CD4-positive, alpha-beta T cell treated with Interleukin-17A for 4 hours (primary cell): ENCODE measurements at places on chromosomes 1 and 21.

GRCh38 chr1:21313203-21313885 is 23.1 kb upstream of the ECE1 start:
- no peak for DNase-seq

- peak; percentile 87 for DNase-seq
These were observed 33.8 kb upstream of the MPZL1 start for GRCh38 chr1:167687919-167688519.

- DNase-seq: no peak
These were observed 213.5 kb downstream of the LYPLAL1 start for GRCh38 chr1:219387211-219387610.

GRCh38 chr1:102107441-102107840 is 110.7 kb upstream of the OLFM3 start:
- DNase-seq: no peak

DNA sequence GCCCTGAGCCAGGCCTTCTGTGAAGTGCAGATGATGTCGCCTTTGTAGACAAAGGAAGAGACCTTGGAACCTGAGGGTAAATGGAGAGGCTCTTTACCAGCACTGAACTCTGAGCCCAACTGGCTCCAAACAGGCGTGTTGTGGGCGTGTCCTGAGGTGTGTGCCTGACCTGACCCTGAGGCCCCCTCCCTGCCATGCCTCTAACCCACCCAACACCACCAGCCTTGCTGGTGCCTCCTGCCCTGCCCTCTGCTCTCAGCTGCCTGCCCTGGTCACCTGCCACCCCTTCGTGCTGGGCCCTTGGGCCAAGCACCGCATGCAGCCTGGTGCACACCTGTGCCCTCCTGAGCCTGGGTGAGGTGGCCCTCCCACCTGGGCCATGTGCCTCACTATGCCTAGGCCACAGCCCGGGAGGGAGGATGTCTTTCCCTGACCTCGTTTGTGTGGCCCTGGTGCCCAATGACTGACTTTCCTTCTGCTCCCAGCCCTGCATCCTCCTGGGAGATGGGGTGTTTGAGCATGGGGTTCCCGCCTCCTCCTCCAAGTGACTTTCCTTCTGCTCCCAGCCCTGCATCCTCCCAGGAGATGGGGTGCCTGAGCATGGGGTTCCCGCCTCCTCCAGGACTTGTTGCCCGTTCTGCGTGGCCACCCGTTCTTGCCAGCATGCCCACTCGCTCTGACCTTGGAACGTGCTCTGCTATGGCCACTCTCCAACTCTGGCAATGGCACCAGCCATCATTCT is 157.0 kb downstream of the PCBP3 start:
- DNase-seq: no peak

DNA sequence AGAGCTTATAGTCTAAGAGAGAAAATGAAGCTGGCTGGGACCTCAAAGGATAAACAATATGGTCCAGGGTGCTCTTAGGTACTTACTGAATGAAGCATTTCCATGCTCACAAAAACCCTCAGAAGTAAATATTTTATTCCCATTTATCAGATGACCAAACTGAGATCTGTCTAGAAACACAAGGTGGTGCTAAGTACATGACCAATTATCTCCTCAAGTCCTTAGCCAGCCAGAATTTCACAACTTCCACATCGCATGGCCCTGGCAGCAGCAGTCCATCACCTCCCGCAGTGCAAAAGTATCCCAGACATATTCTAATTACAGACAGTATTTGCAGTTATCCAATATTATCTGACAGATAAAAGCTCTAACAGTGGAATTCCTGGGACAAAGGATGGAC is 321.7 kb upstream of the PROX1 start:
- DNase-seq: no peak

DNA sequence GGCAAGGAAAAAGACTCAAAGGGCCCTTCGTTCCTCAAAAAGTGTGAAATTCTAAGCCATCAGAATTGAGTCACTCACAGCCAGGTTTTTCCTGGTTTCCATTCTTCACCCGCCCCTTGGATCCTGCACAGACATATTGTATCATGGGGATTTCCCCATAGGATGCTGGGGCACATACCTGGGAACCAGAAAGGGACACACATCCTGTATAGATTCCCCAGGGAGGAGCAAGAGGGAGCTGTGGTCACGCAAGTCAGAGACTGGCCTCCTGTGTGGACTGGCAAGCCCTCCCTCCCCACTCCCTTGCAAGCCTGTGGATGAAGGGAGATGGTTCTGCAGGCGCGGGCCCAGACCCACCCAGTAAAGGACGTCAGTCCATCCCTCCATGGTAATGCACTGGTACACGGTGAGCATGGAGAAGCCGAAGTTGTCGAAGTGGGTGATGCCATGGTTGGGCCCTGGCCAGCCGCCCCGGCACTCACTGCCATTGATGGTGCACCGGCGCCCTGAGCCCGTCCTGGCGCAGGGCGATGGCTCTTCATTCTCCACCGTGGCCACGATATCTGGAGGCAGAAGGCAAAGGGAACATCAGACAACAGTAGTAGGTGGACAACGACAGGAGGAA is 23.2 kb downstream of the CACNA1S start:
- no peak for DNase-seq

GRCh38 chr1:205792481-205792881 is 17.2 kb upstream of the RAB29 start:
- DNase-seq: no peak

DNA sequence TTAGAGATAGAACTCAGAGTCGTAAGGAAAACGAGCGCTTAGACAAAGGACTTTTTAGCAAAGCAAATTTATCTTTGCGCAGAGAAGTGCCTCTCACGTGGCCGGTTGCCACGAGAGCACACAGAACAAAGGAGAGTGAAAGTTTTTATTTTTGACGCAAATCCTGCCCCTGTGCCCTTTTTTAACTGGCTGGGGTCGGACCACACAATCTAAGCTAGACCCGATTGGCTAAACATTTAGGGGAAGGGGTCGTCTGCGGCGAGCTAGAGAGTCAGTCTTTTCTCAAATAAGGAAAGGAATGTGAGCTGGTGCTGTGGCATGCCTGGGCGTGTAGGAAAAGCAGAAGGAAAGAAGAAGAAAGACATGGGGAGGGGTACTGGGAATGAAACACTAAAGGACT is 2.4 kb downstream of the KRTAP10-2 start:
- DNase-seq: no peak

DNA sequence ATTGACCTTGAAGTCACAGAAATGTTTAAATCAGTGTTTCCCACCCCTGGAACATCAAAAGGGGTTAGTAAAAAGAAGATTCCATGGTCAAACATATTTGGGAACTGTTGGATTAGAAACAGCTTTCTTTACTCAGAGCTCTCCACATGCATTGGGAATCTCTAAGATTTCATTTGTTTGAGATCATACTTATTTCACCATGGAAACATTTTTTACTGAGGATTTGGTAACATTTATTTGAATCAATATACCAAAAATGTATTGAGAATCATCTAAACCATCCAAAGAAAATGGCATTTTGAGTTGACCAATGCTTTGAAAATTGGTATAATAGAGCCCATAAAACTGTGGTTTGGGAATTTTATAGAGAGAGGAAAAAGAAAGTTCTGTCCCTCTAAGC is 25.3 kb downstream of the NGF start:
- DNase-seq: no peak

DNA sequence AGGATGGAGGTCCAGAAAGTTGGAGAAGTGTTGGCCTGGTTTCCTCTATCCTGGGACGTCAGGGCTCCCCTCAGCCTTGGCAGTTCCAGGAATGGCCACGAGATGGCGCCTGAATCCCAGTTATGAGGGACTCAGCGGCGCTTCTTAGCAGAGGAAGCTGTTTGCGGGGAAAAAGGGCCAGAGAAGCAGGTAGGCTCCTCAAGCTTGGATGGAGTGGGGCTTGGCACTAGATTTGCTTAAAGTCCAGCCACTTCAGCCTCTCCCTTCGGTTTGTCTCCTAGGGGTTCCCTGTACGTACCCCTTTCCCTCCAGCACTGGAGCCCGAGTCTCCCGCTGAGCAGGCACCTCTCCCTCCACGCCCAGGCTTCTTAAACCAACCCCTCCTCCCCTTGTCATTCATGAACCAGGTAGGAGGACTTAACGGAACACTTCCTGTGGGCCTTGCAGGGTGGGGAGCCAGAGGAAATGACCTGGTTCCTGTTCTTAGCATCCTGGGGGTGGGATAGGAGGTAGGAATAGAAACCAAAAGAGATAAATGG is 32.0 kb upstream of the TENT5B start:
- DNase-seq: peak; percentile 93

GRCh38 chr1:233040494-233040893 is 90.1 kb downstream of the NTPCR start:
- DNase-seq: no peak

- DNase-seq: no peak
These were observed 54.4 kb downstream of the MPZL1 start for GRCh38 chr1:167776151-167776550.

GRCh38 chr1:4880626-4881025 is 226.2 kb downstream of the AJAP1 start:
- DNase-seq: no peak

- DNase-seq: no peak
These were observed 42.6 kb downstream of the BACE2 start for GRCh38 chr21:41210426-41211059.

- DNase-seq: no peak
These were observed 8.0 kb downstream of the COG2 start for GRCh38 chr1:230650300-230650699.

- DNase-seq: no peak
These were observed 2.0 kb upstream of the SMYD3 start for GRCh38 chr1:246508897-246509688.

GRCh38 chr1:220818421-220819173 is 31.9 kb downstream of the MTARC1 start:
- DNase-seq: no peak

DNA sequence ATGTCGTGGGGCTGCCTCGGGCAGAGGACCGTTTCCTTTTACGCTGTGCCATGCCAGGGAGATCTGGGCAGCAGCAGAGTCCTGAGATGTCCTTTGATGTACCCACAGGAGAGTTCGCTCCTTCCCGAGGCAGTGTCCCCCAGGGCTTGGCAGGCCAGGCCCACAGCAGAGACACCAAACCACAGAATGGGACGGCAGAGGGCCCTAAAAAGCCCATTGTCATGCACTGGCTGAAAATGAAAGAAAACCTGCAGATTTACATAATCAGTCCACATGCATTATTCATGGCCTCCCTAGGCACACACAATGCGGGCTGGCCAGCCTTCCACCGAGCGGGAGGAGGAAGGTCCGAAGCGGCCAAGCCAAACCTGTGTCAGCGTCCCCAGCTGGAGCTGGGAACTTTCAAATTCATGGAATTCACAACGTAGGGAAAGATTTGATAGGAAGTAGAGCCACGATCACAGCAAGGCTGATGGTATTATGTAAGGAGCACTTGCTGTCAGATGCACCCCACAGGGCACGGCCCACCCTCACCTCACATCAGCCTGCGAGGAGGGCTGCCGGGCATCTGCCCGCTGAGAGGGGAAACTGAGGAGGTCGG is 25.3 kb upstream of the EFHD2 start:
- DNase-seq: no peak

DNA sequence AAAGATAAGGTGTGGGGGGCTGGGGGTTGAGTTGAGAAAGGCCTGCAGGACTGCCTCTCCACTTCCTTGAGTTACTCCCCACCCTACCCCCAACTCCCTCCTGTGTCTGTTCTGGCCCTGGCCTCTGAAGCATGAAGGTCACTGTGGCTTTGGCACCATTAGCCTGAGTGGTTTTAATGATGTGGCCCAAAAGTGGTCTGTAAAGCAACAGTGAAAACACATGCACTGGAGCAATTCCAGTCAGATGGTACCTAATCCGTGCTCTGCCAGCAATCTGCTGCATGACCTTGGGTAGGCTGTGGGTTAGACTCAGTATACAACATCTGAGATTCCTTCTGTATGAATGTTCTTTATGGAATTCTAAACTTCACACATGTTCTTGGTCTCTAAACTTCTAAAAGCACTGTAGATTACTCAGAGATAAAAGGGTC is 86.5 kb upstream of the ATP1A1 start:
- DNase-seq: no peak

GRCh38 chr1:226687426-226687825 is 51.7 kb downstream of the ITPKB start:
- DNase-seq: peak; percentile 61

DNA sequence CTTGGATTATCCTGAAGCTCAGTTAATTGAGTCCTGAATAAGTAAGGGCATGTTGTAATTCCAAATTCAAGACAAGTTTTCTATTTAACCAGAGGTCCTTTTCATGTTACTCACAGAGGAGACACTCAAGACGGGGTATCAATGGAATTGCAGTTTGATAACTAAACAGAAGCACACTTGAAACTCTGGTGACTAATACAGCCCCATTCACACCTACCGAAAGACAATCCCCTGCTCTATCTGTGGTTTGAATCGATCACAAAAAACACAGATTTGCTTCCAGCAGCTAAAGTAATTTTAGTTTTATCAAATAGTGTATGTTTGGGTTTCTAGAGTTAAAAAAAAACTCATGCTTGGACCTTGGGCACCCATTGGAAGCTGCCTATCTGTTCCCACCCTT is 60.4 kb downstream of the TEX35 start:
- DNase-seq: no peak

GRCh38 chr1:16352842-16353535 is 709 bp upstream of the FBXO42 start:
- no peak for DNase-seq

- DNase-seq: no peak
These were observed 21.7 kb downstream of the SESN2 start for GRCh38 chr1:28280977-28281381.

DNA sequence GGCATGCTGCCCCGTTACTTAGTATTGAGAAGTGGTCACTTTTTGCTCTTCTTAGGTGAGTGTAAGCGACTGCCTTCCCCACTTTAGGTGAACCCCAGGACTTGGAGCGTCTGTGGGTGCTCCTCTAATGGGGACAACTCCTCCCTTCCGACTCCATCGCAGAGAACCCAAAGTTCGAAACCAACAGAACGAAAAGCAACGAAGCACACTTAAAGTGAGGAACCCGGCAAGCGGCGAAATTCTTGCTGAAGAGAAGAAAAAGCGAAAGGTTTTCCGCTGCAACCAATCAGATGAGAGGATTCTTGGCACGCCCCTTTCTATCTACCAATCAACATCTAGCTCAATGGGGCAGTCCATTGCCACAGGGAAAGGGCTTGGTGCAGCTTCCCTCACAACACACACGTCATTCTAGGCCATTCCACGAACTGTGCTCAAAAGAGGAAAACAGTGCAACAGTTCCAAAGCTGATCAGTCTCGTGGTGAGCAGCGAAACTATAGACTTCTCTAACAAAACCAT is 709 bp upstream of the SUCO start:
- peak; percentile 86 for DNase-seq

DNA sequence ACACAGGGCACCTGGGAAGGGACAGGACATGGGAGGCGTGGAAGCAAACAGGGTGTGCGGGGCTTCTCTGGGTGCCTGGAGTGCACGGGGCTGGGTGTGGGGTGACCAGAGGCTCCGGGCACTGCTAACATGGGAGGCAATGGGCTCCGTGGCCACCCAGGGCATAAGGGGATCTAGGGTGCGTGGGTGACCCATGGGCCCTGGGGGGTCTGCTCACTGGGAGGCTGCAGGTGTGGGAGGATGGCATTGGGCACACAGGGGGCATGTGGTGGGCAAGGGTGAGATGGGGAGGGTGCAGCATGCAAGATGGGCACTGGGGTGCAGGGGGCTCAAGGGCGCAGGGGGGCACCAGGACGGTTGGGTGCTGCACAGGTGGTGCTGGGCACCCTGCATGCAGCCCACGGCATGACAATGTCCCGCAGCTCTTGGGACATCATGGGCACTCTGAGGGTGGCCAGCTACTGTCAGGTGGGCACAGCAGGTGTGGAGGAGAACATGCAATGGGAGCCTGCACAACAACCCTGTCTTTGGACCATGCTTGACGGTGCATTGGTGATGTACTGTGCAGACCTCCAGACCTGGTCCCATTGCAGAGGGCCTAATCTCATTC is 15.1 kb downstream of the TRIM11 start:
- DNase-seq: peak; percentile 1

- no peak for DNase-seq
These were observed 102.3 kb upstream of the ESRRG start for GRCh38 chr1:216825557-216825956.
